Dermis microvascular lymphatic vessel endothelial cell (primary cell): ENCODE measurements at places on chromosomes 16 and 17. TPM values are rescaled to one million over a fixed set of nuclear protein-coding genes. Genes with fewer than 3 reads are reported as not detected.

OR4D1 gene
- not detected in 2 replicates for total RNA-seq

PABPN1L gene
- not detected in 2 replicates for total RNA-seq

TNFRSF12A gene
- 39.8 and 50.3 TPM in 2 replicates for total RNA-seq

DNA sequence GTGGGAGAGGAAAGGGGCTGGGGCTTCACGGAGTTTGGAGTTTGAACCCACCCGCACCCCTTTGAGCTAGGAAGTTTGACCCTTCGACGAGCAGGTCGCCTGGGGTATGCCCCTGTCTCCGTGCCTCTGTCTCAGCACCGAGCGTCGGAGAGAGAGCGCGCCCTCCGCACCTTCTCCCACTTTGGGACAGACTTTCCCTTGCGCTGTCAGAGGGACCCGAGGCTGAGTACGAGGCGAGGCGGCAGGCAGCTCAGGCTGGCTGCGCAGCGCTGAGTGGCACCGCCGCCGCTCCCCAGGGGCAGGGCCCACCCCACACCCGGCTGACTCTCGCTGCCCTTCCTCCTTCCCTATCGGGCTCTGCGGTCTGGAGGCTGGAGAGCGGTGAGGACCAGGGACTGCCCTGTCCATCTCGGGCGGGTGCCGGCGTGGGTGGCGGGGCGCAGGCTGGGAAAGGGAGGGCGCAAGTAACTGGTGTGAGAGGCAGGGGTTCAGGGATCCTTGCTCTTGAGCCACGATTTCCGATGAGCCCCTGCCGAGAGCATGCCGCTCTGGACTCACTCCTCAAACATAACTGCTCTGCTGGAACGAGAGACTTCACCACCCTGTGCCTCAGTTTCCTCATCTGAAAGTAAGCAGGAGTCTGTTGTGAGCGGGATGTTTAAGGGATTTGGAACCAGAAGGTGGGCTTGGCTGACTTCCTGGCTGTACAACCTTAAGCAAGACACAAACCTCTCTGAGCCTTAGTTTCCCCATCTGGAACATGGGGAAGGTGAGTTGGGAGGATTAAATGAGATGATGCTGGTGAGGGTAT, 981 bp downstream of the BEAN1 start:
- DNase-seq = no peak

GRCh38 chr17:67165201-67165600, 79.8 kb downstream of the HELZ start:
- DNase-seq = no peak

GRCh38 chr16:50263940-50264929, 2.1 kb upstream of the ADCY7 start:
- DNase-seq = no peak

DNA sequence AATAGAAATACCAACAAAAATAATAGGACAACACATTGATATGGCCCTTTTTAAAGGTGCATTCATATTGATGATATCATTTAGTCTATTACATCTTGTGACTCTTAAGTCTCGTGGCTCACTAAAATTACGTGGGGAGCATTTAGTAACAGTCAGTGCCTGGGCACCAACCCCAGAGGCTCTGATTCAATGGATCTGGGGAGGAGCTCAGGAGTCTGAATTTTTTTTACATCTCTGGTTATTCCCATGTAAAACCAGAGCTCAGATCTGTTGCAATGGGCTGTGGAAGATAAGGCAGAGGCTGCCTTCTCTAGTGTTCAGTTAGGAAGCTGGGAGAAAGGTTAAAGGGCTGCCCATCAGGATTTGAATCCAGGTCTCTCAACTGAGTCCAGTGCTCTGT, 549.9 kb upstream of the CDH5 start:
- no peak for DNase-seq

DNA sequence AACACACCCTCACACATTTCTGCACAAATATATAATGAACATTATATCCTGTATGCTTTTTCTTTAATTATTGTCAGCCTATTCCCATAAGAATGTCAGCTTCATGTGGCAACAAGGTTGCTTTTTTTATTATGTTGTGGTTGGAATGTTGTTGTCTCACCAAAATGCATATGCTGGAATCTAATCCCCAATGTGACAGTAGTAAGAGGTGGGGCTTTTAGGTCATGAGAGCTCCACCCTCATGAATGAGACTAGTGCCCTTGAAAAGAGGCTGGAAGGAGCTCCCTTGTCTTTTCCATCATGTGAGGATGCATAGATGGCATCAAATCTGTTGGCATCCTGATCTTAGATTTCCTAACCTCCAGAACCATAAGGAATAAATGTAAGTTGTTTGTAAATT, 131.3 kb upstream of the IRX6 start:
- DNase-seq = no peak

DNA sequence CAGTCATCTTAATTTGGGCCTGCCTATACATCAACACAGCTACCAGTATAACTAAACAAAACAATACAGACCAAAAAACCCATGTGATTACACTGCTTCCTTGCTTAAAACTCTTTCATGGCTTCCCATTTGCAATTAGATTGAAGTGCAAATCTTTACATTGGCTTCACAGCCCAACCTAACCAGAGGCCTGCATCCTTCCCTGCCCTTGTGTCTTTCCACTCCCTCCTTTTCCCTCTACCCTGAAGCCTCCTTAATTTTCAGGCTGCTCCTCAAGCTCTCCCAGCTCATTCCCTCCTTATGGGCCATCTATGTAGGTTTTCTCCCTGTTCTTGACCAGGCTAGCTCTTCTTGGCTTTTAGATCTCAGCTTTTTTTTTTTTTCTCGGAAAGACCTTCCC, 147.8 kb downstream of the TOX3 start:
- DNase-seq = no peak
